Chondrocyte (in vitro differentiated cells): ENCODE measurements at places on chromosomes 13 and 19. TPM values are rescaled to one million over a fixed set of nuclear protein-coding genes. Genes with fewer than 3 reads are reported as not detected.

GRCh38 chr13:103140001-103140671, 73.9 kb upstream of the SLC10A2 start:
- no peak for DNase-seq

DNA sequence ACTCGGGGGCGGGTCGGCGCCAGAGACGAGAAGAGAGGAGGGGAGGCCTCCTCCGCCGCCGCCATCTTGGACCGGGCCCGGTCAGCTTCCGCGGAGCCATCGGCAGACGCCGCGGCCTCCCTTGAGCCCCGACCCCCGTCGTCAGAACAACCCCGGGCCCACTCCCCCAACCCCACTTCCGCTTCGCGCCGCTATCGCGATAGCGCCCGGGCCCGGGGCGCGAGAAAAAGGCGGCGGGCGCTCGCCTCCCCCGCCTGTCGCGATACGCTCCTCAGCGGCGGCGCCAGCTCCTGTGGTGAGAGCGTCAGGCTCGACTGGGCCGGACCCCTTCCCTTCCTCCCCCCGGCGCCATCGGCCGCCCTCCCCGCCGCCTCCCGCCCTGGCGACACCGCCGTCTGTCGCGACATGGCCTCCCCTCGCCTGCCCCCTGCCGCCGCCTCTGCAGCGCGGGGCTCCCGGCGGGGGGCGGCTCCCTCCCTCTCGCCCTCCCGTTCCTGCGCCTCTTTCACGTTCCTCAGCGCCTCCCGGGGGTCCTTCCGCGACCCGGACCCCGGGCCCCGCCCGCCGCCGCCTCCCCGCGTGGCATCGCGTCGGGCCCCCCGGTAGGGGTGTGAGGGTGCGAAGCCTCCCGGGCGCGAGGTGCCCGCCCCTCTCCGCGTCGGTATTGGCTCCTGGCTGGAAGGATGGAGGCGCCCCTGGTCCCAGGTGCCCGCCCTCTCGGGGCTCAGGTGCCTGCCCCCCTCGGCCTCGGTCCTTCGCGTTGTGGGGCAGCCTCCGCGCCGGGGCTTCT, at the start of gene CNOT3:
Gene CNOT3 (plus strand): TSS at position 64 of the 790 bp plus-strand sequence. CDS start 5,217 bp downstream, outside the sequence.
- DNase-seq = no peak

- no peak for DNase-seq
These were observed 149.8 kb downstream of the PCDH9 start for GRCh38 chr13:67080351-67080750.

- no peak for DNase-seq
These were observed 860.5 kb downstream of the PCDH9 start for GRCh38 chr13:66369666-66370065.

DNA sequence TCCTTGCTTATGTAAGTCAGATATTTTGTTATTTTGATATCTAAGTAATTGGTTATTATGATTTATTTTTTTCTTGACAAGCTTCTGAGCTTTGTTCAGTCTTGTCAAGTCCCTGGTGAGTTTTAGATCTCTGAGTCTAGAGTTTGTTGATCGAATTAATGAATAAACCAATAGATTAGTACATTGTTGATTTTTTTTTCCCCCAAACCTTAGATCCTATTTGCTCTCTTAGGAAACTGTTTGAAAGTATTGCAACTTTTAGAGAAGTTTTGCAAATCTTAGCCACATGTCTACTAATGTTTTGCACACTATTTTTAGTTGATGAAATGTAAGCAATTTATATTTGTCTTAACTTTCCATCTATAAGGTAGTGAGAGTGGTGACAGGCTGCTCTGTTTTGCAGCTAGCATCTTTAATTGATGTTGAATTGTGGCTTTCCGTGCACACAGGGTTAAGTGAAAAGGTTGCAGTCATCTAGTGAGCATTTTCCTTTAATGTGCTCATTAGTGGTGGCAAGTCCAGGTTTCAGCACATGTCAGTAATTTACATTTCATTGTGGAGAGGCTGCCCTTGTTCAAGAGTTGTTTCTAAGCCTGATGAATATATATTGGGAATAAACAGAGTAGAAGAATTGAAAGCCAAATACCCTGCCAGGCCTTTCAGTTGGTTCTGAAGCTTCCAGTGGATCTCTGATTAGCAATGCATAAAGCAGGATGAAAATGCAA, 86.3 kb downstream of the PCCA start:
- DNase-seq = no peak

- DNase-seq = peak; percentile 73
These were observed 18.0 kb upstream of the PLPP2 start for GRCh38 chr19:309206-309565.

GRCh38 chr19:17873786-17874757, 2.3 kb downstream of the SLC5A5 start:
- DNase-seq = no peak

GRCh38 chr19:645912-646778, 6.5 kb downstream of the FGF22 start:
- peak; percentile 90 for DNase-seq

DNA sequence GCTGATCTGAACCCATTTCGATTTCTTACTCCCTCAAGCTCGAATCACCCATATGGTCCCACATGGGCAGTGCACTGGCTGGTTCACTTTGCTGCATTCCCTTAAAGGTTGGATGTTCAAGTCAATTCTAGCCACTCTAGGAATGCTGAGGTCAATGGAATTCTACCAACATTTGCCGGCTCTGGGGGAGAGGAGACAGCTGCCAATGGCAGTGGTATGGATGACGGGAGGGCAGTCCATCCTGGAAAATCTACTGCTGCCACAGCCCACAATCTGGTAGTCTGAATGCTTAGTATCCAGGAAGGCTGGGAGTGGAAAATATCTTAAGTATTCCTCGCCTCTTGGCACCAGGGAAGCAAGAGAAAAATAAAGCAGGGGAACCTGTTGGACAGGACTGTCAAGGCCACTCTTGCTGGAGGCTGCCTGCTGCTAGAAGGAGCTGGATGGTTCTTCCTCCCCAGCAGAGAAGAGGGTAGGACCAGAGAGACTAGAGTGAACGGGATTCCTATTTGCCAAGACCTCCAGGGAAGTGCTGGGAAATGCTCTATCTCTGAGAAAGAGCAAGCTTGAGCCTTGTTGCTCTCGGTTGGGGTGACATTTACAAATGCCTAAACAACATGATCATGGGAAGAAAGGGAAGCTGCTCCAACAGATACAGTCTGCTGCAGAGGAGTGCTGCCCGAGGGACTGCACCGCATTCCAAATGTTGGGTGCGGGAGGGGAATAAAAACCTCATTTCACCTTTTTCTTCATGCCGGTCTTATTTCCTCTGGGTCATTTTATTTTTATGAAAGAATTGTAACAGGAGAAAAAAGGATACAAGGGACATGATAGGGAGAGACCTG, 20.7 kb upstream of the HMGB1 start:
- DNase-seq = no peak

- DNase-seq = no peak
These were observed 9.8 kb upstream of the ALOX5AP start for GRCh38 chr13:30725326-30726085.

- no peak for DNase-seq
These were observed 135.3 kb upstream of the MCF2L start for GRCh38 chr13:112833551-112834257.

DNA sequence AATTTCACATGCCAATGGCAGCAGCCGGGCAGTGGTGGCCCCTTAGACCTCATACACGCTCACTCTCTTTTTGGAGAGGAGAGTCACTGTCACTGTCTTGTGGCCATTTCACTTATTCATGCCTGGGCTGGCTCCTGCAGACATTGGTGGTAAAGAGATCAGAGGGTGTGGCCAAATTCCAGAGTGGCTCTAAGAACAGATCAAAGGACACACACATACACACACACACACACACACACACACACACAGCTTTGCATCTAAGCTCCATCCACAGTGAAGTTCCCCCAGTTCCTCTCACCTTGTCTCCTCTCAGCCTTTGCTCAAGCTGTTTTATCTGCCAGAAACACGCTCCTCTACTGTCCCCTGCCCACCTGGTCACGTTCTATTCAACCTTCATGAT, 46.5 kb upstream of the KPNA3 start:
- DNase-seq = no peak

DNA sequence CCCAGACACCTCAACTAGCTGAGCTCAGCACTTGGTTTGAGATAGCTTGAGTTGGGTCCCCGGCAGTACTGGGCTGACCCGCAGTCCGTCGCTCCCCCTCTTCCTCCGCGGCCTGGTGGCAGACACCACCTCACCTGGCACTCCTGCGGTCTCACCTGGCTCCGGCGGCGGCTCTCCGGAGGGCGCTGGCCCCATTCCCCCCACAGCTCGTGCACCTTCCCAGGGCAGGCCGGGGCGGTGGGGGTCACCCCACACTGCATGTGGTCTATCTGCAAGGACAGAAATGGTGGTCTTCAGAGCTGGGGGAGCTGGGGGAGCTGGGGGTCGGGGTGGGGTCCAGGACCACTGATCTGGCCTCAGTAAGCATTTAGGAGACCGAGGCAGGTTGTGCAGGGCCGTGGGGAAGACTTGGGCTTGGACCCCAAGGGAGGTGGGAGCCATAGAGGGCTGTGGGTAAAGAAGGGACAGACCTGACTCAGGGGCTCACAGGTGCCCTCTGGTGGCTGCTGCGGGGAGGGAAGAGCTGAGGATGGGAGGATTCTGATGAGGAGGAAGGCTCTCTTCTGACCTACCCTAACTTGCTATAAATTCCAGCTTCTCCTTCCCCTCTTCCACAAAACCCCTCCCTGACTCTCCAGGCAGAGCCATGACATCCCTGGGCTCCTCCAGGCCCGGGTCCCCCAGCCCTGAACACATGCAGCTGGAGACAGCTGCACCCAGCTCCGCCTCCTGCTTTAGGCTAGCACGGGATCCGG, 6.7 kb upstream of the PLIN4 start:
- peak; percentile 91 for DNase-seq

- DNase-seq = no peak
These were observed 5.8 kb upstream of the KBTBD7 start for GRCh38 chr13:41200126-41200525.

DNA sequence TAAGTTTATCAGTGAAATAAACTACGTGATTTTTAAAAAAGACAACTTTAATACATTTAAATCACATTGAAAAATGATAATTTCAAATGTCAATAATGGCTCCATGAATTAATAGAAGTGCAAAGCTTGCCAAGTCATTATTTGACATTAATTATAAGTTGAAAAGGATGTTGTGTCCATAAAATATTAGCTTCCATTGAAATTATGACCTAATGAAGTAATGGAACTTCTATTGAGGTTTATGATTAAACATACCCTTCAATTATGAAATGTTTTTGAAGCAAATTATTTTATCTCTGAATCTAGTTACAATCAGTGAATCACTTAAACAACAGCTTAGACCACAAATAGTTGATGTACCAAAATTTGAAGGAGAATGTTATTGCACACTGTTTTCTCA, 144.2 kb downstream of the SLITRK6 start:
- DNase-seq = no peak

DNA sequence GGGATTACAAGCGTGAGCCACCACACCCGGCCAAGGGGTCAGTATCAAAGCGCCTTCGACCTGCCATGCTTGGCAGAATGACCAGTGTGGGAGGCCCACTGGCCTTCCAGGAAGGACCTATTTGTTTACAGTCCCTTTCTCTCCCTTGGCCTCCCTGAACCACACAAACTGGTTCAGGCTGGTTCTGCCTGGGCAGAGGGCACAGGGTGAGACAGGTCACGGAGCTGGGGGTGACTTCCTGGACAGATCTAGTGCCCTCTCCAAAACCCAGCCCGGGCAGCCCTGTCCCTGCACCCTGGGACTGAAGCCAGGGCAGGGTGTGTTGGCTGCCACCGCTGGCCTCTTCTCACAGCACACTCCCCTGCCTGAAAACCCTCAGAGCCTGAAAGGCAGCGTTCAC, 11.3 kb downstream of the PLEKHF1 start:
- no peak for DNase-seq

- DNase-seq = no peak
These were observed 113.5 kb downstream of the FOXO1 start for GRCh38 chr13:40552895-40553294.

IGFLR1 gene
- total RNA-seq = 0.59 to 1.4 TPM (median 0.99 TPM) in 3 replicates

AKAP8 gene
- total RNA-seq = 21.3 to 23.5 TPM (median 23.0 TPM) in 3 replicates

AMH gene
- 10.2 to 18.8 TPM (median 10.8 TPM) in 3 replicates for total RNA-seq

SYNGR4 gene
- not detected in 3 replicates for total RNA-seq

FXYD1 gene
- 2.9 to 7.8 TPM (median 7.1 TPM) in 3 replicates for total RNA-seq

KLK5 gene
- total RNA-seq = 0.38 to 0.42 TPM in 2 of 3 replicates, not detected in the other

CALR3 gene
- not detected in 3 replicates for total RNA-seq

KCNK6 gene
- total RNA-seq = 22.0 to 30.9 TPM (median 29.2 TPM) in 3 replicates

MATK gene
- not detected in 3 replicates for total RNA-seq

CFAP97D2 gene
- total RNA-seq = not detected in 3 replicates
